ENCODE measurements at places on chromosomes 5 and 9. TPM values are rescaled to one million over a fixed set of nuclear protein-coding genes. Genes with fewer than 3 reads are reported as not detected.

The BTNL3 gene
- 0.13 TPM for total RNA-seq

The NR2F1 gene
- 41.8 TPM for total RNA-seq

The ADAMTS16 gene
- not detected for total RNA-seq

The MELK gene
- 1.1 TPM for total RNA-seq

The TMC1 gene
- not detected for total RNA-seq

- DNase-seq, result no peak
Observed at GRCh38 chr5:88677376-88677895, 205.5 kb downstream of the MEF2C start.

GRCh38 chr9:127172066-127172707, 49.8 kb upstream of the ANGPTL2 start:
- DNase-seq, result no peak

DNA sequence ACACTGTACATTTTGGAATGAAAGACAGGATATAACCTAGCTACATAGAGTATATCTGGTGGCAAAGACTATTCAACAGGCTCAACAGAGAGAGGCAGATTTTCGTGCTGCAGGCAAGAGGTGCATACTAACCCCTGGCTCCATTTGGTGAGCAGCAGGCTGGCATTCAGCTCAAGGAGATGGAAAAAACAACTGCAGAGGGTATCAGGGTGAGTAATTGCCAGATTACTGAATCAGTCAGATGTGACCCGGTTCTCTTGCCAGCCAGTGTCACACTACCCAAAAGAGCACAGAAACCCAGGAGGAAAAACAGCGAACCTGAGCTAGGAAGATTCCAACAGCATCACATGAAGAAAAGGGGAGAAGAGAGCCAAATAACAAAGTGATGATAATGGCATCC, 130.4 kb upstream of the PRLR start:
- no peak for DNase-seq

GRCh38 chr5:178283520-178283919, 50.9 kb upstream of the PHYKPL start:
- no peak for DNase-seq

DNA sequence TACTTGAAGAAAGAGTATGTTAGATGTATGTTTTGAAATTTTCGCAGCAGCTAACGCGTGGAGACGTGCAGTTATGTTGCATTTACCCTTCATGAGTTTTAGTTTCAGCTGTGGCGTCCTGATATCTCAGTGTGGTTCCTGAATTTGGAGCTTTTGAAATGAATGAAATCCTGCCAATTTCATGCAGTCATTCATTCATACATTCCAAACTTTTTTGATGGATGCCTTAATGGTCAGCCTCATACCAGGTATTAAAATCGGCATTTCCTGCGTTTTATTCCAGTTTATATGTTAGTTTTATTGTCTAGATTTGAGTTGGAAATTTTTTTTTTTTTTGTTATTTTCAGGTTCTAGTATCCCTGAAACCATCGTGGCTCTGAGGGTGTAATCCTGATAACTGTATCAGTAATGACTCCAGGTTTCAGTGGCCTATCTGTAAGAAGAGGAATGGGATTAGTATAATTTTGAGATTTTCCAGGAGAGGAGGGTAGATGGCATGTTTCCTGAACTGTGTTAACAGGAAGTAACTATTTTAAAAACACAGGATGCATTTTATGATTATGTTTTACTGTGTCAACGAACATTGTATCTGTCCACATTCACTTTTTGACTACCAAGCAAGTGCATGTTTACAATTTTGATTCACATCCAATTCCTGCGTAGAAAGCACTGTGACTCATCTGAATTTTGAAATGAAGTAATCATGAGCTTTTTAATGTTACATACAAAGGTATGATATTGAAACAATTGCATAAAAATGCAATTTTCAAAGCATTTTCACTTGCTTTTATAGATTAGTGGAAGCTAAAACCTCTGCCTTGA, 1.0 kb downstream of the FOCAD start:
- no peak for DNase-seq

GRCh38 chr5:64691291-64691690, 988 bp downstream of the SHISAL2B start:
- no peak for DNase-seq

All from left cardiac atrium (tissue), 4 donors.